Left colon (tissue), 2 donors: ENCODE measurements at places on chromosomes 12 and 14.

DNA sequence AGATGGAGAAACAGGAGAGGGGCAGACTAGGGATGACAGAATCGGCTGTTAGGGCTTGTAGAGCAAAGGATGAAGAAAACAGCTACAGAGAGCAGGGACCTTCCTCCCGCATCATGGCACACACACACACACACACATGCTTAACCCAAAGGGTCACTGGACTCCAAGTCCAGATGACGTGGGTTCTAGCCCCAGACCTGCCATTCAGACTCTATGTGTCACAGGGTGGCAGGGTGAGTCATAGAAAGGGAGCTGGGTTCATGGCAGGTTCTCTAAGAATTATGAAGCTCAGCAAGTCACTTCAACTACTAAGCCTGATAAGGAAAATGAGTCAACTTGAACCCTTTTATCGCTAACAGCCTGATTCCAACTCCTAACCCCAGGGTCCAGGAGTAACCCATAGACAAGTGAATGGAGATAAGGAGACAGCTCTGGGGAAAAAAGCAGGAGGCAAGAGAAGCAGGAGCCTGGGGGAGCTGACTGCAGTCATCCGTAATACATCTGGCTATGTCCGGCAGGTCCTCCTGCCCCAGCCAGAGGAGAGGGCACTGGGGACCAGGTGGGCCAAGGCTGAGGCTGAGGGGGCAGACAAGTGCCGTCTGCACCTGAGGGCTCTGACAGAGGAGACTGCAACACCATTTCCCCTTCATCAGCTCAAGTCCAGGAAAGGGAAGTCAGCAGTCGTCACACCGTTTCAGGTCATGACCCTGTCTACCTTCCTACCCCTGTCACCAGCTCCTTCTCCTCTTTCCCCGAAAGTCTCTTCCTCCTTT, 3.6 kb upstream of the TNFRSF1A start:
- DNase-seq, result no peak

DNA sequence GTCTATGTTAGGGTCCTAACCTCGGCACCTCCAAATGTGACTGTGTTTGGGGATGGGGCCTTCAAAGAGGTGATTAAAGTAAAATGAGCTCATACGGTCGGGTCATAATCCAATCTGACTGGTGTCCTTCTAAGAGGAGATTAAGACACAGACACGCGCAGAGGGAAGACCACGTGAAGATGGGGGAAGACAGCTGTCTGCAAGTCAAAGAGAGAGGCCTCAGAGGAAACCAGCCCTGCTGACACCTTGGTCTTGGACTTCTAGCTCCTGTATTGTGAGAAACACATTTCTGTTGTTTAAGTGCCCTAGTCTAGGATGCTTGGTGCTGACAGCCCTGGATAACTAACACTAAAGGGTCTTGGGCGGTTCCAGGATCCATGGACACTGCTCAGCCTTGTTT, 109.6 kb downstream of the DICER1 start:
- no peak for DNase-seq

GRCh38 chr12:13379531-13380188, 183.1 kb downstream of the EMP1 start:
- DNase-seq, result no peak

- no peak for DNase-seq
These were observed 281.5 kb downstream of the ZFP36L1 start for GRCh38 chr14:68511129-68512047.

DNA sequence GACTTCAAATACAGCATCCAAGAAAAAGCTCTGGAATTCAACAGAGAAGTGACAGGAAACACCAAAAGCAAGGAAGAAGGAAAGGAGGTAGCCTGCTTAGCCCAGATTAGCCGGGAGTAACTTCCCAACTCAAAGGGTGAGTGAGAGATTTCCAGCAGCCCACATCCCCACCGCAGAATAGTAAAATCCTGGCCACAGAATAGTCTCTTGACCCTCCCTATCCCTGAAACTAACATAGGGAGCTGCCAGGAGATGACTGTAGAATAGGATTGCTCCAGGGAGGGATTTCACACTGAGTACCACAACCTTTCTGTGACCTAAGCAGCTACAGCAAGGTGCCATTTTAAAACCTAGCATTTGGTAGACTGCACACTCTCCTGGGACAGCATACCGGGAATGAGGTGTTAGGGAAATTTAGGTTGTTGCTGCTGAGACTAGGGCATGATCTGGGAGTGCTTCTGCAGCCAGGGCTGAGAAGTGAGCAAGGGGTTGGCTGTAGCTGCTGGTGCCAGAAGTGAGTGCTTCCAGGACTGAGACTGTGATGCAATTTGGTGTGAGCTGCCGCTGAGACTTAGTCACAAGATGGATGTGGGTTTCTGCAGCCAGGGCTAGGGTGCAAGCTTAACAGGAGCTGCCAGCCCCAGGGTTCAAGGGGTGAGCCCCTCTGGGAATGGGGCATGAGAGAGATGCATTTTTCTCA, 66.0 kb downstream of the TMTC3 start:
- no peak for DNase-seq

GRCh38 chr12:8052679-8053078, 13.5 kb downstream of the C3AR1 start:
- DNase-seq, result no peak

DNA sequence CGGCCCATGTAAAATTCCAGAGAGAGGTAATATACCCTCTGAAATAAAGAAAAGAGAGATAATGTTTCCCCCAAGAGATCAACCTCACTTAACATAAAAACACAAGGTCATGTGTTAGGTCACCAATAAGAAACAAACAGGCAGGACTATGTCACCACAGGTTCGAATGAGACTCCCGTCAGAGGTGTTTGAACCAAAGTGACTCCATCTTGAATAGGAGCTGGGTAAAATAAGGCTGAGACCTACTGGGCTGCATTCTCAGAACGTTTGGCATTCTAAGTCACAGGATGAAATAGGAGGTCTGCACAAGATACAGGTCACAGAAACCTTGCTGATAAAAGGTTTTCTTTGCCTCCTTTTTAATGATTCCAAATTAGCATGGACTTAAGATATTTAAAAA, 6.5 kb downstream of the PYGL start:
- no peak for DNase-seq

DNA sequence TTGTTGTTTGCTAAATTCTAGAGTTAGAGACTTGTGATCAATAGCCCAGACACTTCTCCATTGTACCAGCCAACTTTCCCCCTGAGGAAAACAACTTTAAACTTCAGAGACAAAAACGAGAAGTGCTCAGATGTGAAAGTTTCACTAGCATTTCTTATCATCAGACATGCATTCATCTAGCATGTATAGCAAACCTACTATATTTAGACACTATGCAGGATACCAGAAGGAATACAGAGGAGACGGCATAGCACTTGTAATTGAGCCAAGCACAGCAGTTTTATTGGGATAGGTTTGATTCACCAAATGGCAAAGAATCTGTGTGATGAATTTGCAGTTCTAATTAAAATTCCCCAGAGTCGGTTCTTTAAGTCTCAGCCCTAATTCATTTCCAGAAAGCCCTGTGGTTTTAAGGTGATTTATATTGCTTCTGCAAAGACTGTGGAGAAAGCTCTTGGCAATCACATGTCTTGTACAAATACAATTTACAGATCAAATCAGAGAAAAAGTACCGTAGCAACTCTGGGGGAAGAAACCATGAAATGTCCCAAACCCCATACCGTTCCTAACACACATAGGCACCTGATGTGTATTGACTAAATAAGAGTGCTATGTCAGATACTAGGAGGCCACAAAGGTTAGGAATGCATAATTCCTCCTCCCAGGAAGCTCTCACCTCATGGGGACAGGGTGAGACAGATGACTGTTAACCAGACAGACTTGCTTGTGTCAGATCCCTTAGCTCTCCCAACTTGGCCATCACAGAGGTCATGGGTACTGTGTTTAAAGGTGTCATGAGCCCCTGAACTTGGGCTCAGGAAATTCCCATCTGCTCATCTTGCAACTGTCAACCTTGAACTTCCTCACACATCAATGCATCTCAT, 69.6 kb upstream of the KRAS start:
- no peak for DNase-seq

- DNase-seq, result no peak
These were observed 8.3 kb downstream of the C3AR1 start for GRCh38 chr12:8057839-8058238.

GRCh38 chr12:12384571-12385340, 27.9 kb downstream of the BORCS5 start:
- peak; percentile 34 for DNase-seq

- DNase-seq, result no peak
These were observed 74.6 kb downstream of the GLRX5 start for GRCh38 chr14:95609398-95609990.

- peak; percentile 68 for DNase-seq
These were observed 75.7 kb downstream of the MYRFL start for GRCh38 chr12:69900720-69901131.

DNA sequence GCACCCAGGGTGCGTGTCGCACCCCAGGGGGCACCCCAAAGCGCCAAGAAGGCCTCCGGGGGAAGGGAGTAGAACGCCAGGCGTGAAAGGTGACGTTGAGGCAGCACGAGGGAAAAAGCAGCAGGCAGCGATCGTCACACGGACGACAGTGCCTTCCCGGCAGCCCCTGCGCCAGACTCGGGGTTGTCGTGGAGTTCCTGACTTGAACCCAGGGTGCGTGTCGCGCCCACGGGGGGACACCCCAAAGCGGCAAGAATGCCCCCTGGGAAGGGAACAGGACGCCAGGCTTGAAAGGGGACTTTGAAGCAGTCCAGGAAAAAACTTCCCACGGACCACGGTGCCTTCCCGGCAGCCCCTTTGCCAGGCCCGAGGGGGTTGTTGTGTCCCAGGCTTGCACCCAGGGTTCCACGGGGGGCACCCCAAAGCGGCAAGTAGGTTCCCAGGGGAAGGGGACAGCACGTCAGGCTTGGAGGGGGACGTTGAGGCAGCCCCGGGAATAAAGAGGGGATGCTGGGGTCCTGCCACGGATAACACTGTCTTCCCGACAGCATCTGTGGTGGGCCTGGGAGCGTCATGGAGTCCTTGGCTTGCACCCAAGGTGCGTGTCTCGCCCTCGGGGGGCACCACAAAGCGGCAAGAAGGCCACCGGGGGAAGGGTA, 159.2 kb upstream of the ALG10B start:
- DNase-seq, result no peak

DNA sequence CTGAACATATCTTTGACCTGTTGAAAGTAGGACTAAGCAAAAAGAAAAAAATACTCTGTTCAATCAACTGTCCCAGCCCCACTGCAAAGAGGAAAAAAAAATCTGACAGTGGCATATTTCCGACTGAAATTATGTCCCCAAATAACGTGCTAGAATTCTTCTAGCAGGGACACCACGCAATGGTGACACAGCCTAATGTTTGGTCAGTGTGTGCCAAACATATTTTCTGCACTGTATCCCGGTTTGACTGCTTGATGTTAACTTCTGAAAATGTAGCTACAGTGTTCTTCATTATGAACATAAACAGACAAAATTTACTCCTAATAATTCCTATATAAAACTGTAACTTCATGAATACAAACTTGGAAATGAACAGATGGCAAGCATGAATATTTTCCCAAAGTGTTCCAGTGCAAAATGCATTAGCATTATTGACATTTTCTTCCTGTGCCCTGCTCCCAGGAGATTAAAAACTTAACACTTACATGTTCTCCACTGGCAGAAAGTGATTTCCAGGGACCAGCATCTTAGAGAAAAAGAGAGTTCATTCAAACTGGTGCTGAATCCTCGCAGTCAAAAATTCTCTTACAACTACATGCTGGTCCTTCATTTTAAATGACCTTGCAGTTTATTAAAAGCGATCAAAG, 72.4 kb upstream of the SYT1 start:
- DNase-seq, result no peak

DNA sequence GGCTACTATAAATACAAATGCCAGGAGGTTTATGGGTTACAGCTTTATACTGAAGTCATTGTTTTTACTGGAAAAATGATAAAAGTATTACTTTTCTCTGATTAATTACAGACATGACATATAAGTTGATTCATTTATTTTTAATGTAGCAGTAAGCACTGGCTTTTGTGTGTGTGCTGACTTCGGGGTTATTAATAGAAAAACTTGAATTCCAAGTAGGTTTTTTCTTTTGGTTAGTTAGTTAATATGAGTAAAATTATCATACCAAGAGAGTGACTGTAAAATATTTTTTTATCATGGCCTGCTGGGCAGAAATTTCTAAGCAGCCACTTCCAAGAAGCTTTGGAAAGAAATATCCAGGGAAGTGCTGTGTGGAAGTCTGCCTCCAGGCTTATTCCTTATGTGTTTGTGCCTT, 56.4 kb downstream of the IFT81 start:
- DNase-seq, result no peak

- DNase-seq, result no peak
These were observed 136.4 kb upstream of the LGR5 start for GRCh38 chr12:71303199-71303598.

GRCh38 chr12:91792597-91792996, 353.0 kb downstream of the BTG1 start:
- no peak for DNase-seq

DNA sequence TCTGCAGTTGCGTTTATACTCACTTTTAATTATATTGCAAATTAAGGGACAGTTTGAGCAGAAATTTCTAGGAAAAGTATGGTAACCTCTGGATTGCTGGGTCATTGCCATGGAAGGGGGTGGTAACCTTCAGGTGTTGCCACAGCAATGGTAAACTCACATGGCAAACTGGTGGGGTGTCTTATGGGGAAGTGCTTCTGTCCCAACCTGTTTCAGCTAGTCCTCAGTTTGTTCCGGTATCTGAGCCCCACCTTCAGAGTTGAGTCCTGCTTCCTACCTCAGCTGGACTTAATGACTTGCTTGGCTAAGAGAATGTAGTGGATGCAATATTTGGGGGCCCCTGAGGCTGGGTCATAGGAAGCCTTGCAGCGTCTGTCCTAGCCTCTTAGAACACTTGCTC, 7.3 kb upstream of the CLMN start:
- DNase-seq, result no peak

- peak; percentile 71 for DNase-seq
These were observed 25.2 kb downstream of the LIMA1 start for GRCh38 chr12:50258167-50258551.

GRCh38 chr14:69630360-69630759, 19.0 kb downstream of the SUSD6 start:
- no peak for DNase-seq

DNA sequence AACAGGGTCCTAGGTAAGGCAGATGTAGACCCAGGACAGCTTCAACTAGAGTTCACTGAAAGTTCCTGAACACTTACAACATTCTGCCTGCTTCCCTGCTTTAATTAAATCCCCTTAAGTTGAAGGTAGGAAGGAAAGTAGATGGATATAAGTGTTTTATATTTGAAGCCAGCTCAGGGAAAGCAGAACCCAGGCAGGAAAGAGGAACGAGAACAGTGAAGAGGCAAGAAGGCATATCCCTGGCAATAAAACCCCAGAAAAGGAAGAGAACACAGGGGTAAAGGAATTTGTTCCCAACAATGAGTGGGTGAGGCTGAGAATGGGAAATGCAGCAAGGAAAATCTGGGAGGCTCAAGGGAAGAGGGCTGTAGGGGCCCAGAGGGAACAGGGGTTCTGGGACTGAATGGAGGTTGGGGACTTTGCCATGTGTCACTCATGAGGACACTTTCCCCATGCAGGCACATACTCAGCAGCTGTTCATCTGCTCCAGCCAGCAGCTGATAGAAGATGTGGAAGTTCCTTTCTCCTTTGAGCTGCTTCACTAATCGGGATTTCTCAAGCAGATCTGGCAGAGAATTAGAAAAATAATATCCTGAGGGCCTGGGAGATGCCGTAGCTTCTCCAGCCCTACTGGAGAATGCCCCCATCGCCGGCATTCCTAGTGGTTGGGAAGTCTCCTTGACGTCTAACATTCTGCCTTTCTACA, 3.7 kb downstream of the MYO1A start:
- DNase-seq, result no peak

- no peak for DNase-seq
These were observed 1.3 kb downstream of the KSR2 start for GRCh38 chr12:117967512-117967911.
